ENCODE measurements at places on chromosomes 6 and 20. TPM values are rescaled to one million over a fixed set of nuclear protein-coding genes. Genes with fewer than 3 reads are reported as not detected.

DNA sequence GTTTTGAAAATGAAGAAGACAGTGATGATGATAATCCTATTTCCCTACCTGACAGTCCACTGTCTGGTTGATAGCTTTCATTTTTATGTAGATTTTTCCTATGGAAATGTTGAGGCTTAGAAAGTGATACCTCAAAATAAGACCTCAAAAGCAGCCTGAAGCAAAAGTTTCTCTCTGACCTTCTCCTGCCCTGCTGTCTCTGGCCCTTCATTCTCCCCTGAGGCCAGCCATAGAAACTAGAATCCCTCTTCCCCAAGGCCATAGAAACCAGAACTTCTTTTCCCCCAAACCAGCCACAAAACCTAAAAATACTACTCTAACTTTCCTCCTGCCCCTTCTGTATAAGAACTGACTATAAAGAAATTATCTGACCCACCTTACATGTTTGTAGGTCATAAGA lies 52.6 kb upstream of the GCM1 start:
- no peak for DNase-seq

GJA10 gene
- not detected for polyA plus RNA-seq

- no peak for DNase-seq
Measured at GRCh38 chr6:144314562-144314961, 29.4 kb downstream of the UTRN start.

GRCh38 chr6:39707962-39708683 lies 17.1 kb downstream of the KIF6 start:
- no peak for DNase-seq

GRCh38 chr6:14811775-14812428 lies 434.0 kb upstream of the JARID2 start:
- DNase-seq, result no peak

DNA sequence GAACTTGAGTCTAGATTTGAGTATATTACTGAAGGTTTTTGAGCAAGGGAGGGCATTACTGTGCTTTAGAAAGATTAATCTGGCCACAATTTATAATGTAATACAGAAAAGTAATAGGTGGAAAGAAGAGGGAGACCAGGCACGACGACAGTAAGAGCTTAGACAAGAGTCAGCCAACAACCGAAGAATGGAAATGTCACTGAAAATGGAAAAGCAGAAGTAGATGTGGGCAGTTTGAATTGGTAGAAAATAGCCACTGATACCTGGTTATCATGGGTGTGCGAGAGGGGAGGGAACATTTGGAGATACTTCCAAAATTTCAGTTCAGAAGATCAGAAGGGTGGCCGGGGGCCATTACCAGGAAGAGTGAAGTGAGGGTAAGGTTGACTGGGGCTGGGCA lies 339.1 kb downstream of the UTRN start:
- no peak for DNase-seq

NOX3 gene
- not detected for polyA plus RNA-seq

TRIM39 gene
- 16.6 TPM for polyA plus RNA-seq

TOP1 gene
- polyA plus RNA-seq, result 26.9 TPM

TMEM170B gene
- 2.7 TPM for polyA plus RNA-seq

GRCh38 chr20:6818033-6818808 lies 50.7 kb downstream of the BMP2 start:
- DNase-seq, result no peak

GRCh38 chr20:18005170-18005989 lies 36.6 kb downstream of the MGME1 start:
- no peak for DNase-seq

GRCh38 chr6:47047479-47048407 lies 5.6 kb upstream of the ADGRF1 start:
- peak; percentile 80 for DNase-seq

GRCh38 chr6:11013721-11014070 lies 30.4 kb downstream of the ELOVL2 start:
- DNase-seq, result no peak

RAET1G gene
- 3.4 TPM for polyA plus RNA-seq

GRCh38 chr20:24770628-24771541 lies 178.2 kb upstream of the CST7 start:
- no peak for DNase-seq

ME1 gene
- polyA plus RNA-seq, result 23.4 TPM

IMPG1 gene
- not detected for polyA plus RNA-seq

DNA sequence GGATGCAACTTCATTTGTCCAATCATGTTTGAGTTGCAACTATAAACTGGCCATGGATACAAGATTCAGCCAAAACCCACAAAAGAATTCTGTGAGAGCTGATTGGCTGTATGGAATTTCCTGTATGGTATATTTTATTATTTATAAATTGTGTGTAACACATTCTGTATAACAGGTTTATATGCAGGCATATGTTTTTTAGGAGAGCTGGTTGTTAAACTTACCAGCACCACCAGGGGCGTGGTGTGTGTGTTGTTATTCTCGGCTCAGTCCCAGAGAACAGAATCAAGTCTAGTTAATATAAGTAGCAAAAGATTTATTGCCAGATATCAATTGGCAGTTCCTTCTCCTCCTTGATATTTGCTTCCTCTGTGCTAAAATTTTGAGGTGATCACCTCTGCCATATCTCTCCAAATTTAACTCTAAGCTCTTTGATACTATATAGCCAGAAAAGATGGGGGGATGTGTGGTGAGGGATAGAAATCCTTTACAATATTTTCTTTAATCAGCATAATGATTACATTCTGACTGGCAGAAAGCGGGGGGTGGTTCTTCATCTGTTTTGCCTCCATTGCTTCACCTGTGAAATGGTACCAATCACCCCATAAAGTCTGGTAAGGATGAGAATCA lies 22.9 kb downstream of the CNBD2 start:
- DNase-seq, result no peak

DNA sequence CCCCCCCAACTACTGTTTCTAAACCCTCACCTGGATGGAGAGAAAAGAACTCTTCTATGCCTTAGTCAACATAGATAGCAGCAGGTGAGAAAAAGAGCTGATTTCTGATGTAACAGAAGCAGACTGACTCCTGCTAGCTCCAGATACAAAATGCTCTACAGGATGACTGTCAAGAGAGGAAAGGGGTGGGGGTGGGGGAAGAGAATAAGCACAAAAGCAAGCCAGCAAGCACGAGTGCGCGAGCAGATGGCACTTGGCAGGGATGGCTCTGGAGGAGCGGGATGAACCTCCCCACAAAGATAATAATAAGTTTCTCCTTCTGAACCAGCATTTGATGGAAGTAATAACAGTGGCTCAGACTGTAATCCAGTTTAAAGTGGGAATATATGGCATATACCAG lies 45.6 kb upstream of the SPDEF start:
- no peak for DNase-seq

DNA sequence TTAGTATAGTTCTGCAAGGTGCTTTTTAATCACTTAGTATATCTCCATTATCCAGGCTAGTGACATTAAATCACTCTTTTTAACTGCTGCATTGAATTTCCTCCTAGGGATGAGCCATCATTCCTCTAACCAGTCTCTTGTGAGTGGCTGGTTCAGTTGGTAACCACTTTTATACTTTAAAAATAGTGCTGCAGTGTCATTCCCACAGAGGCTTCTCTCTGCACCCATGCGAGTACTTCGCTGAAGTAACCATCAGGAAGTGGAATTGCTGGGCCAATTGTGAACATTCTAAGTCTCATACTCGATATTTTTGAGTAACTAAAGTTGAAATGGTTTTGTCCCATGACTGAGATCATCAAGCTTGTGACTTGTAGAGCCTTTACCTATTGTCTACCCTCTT lies 2.1 kb downstream of the BTN3A2 start:
- DNase-seq, result no peak

GRCh38 chr20:4052554-4052953 lies 37.2 kb upstream of the RNF24 start:
- no peak for DNase-seq

ECT2L gene
- 0.05 TPM for polyA plus RNA-seq

DNA sequence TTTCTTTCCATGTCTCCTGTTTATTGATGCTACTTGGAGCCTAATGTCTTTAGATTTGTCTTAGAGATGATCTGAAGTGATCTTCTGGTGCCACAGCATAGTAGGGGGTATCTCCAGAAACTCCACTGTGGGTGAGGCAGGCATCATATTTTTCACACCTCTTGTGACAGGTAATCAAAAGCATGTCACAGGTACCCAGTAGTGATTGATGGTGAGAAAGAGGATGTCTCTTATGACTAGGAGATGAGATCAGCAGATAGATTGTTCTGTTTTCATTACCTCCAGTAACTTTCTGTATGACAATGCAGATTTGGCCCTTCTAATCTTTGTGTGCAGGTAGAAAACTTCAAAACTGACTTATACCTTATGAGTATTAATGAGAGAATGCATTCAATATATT lies 13.5 kb downstream of the NCOA7 start:
- no peak for DNase-seq

MYO6 gene
- polyA plus RNA-seq, result 12.4 TPM

DNA sequence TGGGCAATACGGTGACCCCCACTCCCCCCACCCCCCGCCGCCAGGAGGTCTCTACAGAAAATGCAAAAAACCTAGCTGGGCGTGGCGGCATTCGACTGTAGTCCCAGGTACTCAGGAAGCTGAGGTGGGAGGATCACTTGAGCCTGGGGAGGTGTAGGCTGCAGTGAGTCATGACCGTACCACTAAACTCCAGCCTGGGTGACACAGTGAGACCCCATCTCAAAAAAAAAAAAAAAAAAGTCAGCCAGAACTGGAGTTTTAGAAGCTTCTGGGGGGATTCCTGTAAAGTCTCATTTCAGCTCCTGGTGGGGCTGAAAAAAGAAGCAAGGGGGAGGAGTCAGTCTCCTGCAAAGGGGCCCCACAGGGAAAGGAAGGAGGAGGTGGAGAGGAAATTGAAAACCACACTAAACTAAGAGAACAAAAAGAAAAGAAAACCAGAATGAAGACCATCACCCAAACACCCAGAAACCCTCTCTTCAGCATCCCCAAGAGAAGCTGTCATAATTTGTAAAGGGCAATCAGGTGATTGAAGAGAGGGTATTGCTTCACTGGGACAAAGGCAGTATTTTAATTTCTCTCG lies 50.4 kb downstream of the NOL4L start:
- DNase-seq, result no peak

DNA sequence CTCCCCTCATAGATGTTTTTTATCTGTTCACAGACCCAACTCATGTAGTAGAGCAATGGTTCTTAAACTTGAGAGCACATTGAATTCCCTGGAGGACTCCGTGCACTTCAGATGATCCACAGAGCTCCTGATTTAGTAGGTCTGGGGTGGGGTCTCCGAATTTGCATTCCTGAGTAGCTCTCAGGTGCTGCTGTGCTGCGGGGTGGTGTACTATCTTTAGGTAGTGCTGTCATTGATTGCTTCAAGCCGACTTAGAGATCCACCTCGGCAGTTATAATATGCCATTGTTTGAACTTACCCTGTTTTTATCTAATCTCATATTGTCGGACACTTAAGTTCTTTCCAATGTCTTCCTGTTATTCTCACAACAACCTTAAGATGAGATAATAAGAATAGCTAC lies 45.0 kb downstream of the BMP2 start:
- DNase-seq, result no peak

- DNase-seq, result no peak
Measured at GRCh38 chr6:142886431-142887170, 58.4 kb downstream of the HIVEP2 start.

NHLRC1 gene
- 2.4 TPM for polyA plus RNA-seq

- no peak for DNase-seq
Measured at GRCh38 chr6:37243816-37244370, 13.7 kb upstream of the TBC1D22B start.

GRCh38 chr6:79599725-79600259 lies 31.3 kb upstream of the SH3BGRL2 start:
- DNase-seq, result no peak

DNA sequence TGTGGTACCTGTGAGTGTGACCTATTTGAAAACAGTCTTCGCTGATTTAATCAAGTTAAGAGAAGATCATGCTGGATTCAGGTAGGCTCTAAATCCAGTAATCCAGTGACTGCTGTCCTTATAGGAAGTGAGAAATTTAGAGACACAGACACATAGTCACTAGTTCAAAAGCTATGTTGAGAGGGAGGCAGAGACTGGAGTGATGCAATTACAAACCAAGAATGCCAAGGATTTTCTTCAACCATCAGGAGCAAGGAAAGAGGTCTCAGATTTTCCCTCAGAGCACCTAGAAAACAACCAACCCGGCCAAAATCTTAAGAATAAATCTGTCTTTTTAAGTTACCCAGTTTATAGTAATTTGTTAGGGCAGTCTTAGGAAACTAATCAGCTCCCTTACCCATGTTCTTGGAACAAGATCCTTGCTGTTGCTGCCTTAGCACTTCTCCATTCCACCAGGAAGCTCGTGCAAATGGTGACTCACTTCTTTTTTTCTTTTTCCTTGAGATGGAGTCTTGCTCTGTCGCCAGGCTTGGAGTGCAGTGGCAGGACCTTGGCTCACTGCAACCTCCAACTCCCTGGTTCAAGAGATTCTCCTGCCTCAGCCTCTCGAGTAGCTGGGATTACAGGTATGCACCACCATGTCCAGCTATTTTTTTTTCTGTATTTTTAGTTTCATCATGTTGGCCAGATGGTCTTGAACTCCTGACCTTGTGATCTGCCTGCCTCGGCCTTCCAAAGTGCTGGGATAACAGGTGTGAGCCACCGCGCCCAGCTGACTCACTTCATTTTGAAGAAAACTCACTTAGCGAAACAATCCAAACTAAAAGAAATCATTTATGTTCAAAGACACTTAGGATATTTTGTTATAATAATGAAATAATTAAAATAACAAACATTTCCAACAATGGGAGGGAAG lies 34.4 kb upstream of the ZNF184 start:
- no peak for DNase-seq

DNA sequence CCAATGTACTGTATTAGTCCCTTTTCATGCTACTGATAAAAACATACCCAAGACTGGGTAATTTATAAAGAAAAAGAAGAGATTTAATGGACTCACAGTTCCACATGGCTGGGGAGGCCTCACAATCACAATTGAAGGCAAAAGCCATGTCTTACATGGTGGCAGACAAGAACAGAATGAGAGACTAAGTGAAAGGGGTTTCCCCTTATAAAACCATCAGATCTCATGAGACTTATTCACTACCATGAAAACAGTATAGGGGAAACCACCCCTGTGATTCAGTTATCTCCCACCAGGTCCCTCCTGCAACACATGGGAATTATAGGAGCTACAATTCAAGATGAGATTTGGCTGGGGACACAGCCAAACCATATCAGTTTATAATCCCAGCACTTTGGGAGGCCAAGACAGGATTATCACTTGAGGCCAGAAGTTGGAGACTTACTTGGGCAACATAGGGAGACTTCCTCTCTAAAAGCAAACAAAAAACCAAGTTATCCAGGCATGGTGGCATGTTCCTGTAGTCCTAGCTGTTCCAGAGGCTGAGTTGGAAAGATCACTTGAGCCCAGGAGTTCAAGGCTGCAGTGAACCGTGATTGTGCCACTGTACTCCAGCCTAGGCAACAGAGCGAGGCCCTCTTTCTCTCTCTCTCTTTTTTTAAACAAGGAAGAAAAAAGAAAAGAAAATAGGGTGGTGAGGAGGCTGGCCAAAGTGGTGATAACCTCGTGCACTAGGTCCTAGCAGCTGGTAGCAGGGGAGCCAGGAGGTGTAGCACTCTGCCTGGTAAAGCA lies 22.9 kb upstream of the DDR1 start:
- no peak for DNase-seq

- DNase-seq, result no peak
Measured at GRCh38 chr20:63738687-63739129, 868 bp upstream of the SLC2A4RG start.
